Activated T-helper 2 cell treated with anti-CD3 and anti-CD28 coated beads, Interferon-gamma antibody, Interleukin-2, Interleukin-4, amounts not matched to agents 10 μg/mL and 5 μg/mL and 100 μg/mL, durations not matched to agents 14 hours and 24 hours and 36 hours (primary cell): ENCODE measurements at places on chromosomes 16 and 17. TPM values are rescaled to one million over a fixed set of nuclear protein-coding genes. Genes with fewer than 3 reads are reported as not detected.
A peak's percentile ranks its signal among the peaks of the same experiment; 100 is the strongest.

Gene SPATA22
- not detected in 2 replicates for total RNA-seq

Gene CLEC10A
- total RNA-seq: not detected in 2 replicates

Gene PRCD
- not detected in 2 replicates for total RNA-seq

Gene HID1
- 0.07 and 0.37 TPM in 2 replicates for total RNA-seq

Gene ALDOC
- 95.0 and 95.7 TPM in 2 replicates for total RNA-seq

Gene SMTNL2
- not detected in 2 replicates for total RNA-seq

Gene RAB11FIP4
- total RNA-seq: 20.8 and 26.2 TPM in 2 replicates

DNA sequence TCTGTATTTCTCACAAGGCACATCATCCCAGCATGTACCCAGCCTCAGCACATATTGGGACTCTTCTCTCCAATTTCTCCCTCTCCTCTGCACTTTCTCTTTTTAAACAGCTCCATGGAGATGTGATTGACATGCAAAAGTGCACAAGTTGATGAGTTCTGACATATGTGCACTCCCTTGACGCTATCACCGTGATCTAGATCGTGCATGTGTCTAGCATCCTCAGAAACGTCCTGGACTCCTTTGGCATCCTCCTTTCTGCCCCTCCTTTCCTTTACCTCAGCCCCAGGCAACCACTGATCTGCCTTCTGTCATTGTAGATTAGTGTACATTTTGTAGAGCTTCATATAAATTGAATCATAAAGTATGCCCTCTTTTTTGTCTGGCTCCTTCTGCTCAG is 108.0 kb upstream of the HSBP1 start:
- no peak for DNase-seq

DNA sequence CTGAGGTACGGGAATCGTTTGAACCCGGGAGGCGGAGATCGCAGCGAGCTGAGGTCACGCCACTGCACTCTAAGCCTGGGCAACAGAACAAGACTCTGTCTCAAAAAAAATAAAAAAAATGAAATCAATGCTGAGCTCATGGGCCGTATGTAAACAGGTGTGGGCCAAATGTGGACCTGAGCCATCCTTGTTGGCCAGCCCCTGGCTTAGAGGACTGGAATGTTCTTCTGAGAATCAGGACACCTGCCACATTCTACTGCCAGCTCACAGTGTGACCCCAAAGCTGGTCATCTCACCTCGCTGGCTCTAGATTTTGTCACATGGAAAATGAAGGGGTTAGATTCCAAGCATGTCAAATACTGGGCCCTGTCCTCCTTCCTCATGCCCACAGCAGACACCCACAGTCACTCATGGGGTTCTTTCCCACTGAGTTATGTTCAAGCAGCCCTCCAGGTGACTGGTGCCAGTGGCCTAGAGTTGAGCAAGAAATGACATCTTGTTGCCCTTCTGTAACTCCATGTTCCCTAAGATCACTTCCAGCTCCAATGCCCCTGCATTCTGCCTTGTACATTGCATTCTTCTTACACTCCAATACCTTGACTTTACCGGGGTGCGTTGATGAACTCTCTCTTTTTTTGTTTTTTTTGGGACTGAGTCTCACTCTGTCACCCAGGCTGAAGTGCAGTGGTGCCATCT is 110.6 kb downstream of the ABCC1 start:
- no peak for DNase-seq

DNA sequence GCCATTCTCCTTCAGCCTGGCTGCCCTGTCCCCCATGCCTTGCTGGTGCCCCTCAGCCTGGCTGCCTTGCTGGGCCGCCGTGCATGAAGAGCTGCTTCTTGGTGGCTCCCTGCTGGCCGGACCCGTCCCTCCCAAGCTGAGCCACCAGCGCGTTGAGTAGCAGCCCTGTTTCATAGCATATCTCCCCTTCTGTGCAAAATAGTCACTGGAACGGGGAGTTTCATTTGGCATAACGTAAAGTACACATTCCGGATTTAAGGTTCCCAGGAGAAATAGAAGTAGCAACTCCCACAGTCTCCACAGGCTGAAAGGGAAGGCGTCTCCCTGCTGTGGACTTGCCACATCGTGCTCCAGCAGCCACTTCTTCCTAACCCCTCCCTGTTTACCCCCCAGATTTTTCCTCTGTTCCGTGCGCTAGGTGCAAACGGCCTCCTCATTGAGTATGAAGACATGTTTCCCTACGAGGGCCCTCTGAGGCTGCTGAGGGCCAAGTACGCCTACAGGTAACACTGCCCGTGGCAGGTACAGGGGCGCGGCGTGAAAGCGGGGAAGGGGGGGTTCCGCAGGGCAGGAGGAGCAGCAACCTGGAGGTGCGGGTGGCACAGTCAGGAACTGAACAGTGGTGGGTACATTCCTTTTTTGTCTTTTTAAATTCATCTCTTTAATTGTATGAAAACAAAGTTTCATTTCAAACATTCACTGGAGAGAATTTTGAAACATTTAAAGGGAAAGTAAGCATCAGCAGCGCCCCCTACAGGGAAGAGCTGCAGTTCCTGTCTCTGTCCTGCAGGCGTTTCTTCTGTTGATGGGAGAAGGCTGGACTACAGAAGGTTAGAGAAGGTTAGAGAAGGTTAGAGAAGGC is 5.8 kb upstream of the OGFOD3 start:
- DNase-seq: peak; percentile 48

GRCh38 chr17:14068542-14069250 is 608 bp upstream of the COX10 start:
- DNase-seq: no peak

GRCh38 chr17:5511401-5512225 is 25.2 kb downstream of the MIS12 start:
- no peak for DNase-seq

- no peak for DNase-seq
Measured at GRCh38 chr17:78044280-78044835, 84.2 kb downstream of the TMC6 start.

GRCh38 chr16:27712251-27712711 is 162.3 kb downstream of the KATNIP start:
- no peak for DNase-seq

- DNase-seq: no peak
Measured at GRCh38 chr17:75605790-75606189, 18.2 kb downstream of the MYO15B start.

GRCh38 chr17:59534583-59534982 is 30.8 kb upstream of the DHX40 start:
- DNase-seq: no peak

- no peak for DNase-seq
Measured at GRCh38 chr17:66632731-66633130, 202.2 kb upstream of the CACNG5 start.

- no peak for DNase-seq
Measured at GRCh38 chr17:58121925-58122324, 26.3 kb upstream of the OR4D1 start.

DNA sequence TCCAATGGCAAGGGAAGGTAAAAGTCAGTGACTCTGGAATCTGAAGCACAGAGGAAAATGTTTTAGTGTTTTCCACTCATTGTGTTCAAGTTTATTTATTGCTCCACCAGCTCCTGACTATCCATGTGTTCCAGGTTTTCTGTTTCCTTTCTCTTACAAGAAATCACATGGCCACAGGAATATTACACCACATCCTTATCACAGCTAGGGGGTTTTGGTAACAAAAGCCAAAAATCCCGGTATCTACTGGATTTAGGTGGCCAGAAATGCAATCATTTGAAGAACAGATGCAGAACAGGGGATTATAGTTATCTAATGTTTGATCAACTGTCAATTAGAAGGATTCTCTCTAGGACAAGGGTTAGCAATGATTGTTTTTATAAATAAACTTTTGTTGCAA is 47.9 kb downstream of the STH start:
- no peak for DNase-seq

DNA sequence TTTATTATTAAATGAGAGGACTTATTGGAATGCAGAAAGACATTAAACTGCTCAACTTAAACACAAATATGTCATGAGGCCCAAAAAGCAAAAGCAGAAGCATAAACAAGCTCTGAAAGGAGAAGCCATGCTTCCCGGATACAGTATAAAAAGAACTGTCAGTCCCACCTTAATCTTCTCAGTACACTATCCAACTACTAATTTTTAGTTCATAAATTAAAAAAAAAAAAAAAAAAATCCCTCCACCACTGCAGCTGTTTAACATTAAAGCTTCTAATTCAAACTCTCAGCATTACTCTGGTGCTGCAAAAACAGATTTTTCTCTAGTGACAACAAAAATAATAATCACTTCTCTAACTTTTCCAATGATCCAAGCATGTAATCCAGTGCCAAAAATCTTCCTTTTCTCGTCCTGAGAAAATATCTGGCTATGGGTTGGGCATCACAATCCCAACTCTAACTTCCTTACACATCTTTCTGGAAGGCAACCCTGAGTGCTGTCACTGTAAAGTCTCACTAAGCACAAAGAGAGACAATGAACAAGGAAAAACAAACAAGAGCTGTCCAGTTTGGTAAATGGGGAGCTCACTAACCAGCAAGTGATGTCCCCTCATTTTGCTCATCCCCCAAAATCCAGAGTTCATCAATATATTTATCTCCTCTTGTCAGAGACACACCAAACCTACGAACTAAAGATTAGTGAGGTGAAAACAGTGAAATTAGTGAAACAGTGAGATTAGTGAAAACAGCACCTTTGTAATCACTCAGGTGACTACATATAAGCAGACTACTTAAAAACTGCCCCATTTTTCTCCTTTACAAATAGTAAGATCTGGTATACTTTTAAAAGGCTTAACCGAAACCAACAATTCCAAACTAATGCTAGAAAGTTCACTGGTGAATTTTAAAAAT is 5.5 kb downstream of the USP32 start:
- DNase-seq: no peak

DNA sequence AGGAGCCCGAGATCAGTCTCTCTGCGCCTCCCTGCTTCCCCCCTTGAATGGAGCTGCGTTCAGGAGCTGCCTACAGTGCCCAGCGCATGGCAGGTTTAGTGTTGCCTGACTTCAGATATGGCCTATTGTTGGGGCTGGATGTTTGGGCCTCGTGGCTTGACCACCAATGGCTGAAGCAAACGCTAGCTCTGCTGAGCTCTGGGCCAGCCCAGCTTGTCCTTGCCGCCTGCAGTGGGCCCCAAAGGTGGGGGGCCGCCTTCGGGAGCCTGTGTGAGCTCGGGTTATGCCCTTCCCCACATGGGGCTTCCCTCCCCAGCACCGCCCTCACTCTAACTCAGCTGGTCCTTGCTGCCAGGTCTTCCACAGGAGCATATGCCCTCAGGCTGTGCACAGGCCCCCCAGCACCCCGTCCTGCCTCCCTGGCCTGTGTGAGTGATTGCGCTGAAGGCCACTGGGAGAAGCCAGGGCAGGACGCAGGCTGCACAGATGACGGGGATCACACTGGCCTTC is 2.0 kb upstream of the METTL26 start:
- DNase-seq: no peak
